ENCODE measurements at places on chromosomes 13 and 19.

DNA sequence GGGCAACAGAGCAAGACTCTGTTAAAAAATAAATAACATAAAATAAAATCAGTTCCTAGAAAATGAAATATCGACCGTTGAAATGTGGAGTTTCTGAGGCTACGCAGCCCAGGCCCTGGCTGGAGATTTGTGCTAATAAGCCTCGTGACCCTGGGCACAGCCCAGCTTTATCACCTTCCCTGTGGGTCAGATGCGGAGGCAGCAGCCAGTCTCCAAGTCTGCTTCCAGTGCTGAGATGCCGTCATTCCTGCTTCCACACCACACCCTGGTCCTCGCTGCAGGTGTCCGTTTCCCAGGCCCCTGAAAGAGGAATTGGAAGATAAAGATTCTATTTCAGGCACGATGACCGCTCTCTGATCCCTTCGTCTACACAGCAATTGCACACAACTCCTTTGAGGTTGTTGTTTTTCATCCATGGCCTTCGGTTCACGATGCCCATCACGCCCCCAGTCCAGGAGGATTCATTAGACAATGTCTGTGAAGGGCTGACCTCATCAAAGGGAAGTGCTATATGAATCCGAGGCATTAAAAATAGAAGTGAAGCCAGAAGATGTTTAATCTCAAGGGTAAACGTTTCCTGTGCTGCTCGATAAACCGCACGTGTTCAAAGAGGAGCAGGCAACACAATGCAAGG lies 48.3 kb upstream of the ATP11A start:
- DNase-seq, result no peak

DNA sequence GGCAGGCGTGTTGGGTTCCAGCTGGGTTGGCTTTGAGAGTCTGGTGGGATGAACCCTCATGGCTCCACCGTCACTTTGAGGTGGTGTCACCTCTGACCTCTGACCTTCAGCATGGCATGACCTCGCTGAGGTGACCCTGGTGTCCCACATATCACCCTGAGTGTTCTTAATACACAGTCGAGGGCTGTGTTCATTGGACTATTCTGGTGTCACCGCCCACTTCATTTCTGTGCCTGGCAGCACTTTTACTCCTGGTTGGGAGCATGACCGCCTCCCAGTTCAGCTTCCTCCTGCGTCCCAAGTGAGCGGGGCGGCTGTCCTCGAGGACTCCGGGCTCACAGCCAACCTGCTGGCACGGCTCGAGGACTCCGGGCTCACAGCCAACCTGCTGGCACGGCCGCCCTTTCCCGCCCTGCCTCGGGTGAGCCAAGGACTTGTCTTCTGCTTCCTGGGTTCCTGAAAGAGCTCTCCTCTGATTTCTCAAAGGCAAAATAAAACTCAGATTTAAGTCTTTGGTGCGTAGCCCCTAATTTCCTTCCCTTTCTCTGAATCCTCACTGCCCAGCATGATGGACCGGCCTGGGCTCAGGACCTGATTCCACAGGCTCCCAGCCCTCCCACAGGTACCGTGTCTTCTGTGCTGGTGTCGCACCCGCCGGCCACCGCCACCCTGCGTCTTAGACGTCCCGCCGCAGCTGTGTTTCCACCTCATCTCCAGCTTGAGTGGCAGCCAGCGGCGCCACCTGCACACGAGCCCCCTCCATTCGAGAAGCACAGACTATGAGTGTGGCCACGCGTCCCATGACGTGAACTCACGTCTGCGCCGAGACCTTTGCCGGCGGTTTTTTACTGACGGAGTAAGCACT lies 10.4 kb downstream of the ATP4B start:
- DNase-seq, result no peak

DNA sequence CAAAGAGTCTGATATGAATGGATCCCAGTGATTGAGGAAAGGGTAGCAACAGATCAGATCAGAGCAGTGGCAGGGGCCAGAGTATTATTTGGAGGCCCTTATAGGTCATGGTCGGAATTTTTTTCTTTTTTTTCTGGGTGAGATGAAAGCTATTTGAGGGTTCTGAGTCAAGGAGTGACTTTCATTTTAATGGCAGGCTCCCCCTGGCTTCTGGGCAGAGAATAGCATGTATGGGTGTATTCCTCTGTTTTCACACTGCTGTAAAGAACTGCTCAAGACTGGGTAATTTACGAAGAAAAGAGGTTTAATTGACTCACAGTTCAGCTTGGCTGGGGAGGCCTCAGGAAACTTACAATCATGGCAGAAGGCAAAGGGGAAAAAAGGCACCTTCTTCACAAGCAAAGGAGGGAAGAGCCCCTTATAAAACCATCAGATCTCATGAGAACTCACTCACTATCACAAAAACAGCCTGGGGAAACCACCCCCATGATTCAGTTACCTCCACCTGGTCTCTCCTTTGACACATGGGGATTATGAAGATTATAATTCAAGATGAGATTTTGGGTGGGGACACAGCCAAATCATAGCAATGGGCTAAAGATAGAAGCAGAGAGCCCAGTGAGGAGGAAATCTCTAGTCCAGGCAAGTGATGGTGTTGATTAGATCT lies 3.0 kb upstream of the SLC6A16 start:
- peak; percentile 41 for DNase-seq

- peak; percentile 17 for DNase-seq
Measured at GRCh38 chr19:11577451-11578257, at the start of gene ACP5. TSS of gene ACP5 (minus strand) at chr19:11577645. CDS start at chr19:11577317, 328 bp downstream.

DNA sequence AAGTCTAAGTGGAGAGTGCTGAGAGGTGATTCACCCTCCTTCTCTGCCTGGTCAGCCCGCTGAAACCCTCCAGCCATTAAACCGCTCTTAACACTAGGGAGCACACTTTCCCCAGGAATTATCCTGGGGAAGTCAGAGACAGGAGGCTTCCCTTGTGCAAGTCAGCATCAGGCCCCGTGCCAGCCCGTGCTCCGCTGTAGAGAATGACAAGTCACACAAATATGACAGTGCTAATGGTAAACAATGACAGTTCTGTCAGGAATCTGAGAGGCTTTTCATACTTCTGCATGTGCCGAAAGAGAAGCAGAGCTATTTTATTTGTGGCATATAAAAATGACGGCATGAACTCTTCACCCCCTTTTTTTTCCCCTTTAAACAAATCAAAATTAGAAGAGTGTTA lies 816.9 kb upstream of the SLC10A2 start:
- DNase-seq, result no peak

All from CD4-positive, alpha-beta memory T cell (primary cell).